ENCODE measurements at places on chromosomes 16 and 17.

- no peak for DNase-seq
These were observed 9.8 kb downstream of the SARM1 start for GRCh38 chr17:28381141-28381825.

DNA sequence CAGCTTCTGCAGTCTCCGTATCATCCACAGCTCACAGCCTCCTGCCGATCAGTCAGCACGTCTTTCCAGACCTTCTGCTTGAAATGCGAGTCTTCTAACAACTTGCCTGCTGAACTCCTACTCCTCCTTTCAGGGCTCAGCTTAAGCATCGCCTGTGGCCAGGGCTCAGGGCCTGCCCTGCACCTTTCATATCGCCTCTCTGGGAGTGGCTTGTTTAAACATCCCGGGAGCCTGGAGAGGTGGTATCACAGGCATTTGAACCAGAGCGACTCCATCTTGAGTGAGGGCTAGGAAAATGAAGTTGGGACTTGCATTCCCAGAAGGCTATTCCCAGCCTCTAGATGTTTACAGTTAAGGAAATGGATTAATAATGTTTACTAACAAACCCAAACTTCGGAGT is 13.9 kb upstream of the CYB561 start:
- DNase-seq = no peak

DNA sequence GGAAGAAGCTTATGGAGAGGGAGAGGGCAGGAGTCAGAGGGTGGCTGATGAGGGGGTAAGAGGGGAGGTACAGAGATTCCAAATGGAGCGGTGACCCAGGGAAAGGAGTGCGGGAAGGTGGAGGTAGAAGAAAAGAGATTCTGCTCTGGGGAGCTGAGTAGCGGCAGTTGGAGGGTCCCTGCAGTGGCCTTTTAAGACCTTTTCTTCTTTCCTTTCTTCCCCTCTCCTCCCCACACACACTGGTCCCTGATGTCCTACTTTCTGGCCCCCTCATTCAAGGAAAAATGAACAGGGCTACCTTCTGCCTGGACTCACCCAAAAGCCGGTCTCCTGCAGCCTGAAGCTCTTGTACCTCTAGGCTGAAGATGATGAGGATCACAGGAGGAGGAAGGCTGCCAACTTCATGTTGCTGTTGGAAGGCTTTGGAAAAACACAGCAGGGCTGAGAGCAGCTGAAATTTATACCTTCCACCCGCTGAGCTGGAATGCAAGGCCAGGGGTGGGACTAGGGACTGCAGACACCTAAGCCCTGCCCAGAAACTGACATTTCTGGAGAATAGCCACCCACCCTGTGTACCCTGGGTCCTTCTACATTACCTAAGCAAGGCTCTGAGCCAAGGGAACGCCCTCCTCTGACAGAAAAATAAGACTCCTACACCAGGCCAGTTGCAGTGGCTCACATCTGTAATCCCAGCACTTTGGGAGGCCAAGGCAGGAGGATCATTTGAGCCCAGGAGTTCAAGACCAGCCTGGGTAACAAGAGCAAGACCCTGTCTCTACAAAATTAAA is 9.4 kb upstream of the HEATR6 start:
- DNase-seq = peak; percentile 36

GRCh38 chr16:86848821-86849220 is 270.5 kb downstream of the FOXL1 start:
- DNase-seq = no peak

- no peak for DNase-seq
These were observed 32.7 kb upstream of the CRHR1 start for GRCh38 chr17:45751466-45751865.

GRCh38 chr16:52252680-52253079 is 294.3 kb downstream of the TOX3 start:
- no peak for DNase-seq

- DNase-seq = no peak
These were observed 26.0 kb downstream of the CD300LF start for GRCh38 chr17:74686761-74687160.

GRCh38 chr17:68061512-68062313 is 26.2 kb downstream of the KPNA2 start:
- no peak for DNase-seq

DNA sequence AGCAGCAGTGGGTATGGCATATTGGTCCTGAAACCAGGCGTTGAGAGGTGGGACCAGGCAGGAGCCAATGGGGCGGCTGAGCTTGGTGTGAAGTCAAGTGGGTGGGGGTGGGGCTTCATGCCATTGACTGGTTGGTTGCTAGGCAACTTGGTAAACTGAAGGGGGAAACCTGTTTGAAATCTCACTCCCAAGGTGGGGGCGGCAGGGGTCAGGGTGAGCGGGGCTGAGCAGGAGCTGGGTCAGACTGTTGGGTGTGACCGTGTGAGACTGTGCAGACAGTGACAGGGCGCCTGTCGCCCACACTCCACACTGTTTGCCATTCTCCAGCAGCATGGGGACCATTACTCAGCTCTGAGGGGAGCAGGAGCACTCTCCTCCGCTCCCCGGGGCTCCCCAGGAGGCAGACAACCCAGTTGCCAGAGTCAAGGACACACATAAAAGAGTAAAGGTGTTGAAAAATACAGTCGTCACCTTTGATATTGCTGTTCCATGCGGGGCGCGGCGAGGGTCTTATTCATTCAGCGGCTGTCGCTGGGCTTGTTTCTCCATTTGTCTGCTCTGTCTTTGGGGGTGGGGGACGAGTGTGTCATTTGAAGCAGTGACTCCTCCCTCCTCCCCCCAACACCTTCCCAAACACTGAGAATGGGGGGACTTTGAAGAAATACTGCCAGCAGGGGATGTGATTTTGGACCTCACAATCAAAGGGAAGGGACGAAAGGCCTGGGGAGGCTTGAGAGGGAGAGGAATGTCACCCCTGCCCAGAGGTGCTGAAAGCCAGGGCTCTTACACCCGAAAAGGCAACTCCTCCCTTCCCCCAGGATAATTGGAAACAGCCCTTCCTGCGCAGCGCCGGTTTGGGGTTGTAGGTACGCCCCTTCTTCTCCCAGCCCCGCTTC is 1.2 kb upstream of the EFNB3 start:
- DNase-seq = peak; percentile 34

- peak; percentile 72 for DNase-seq
These were observed 24.4 kb downstream of the SREBF1 start for GRCh38 chr17:17812211-17813054.

- DNase-seq = no peak
These were observed 19.8 kb downstream of the SLC4A1 start for GRCh38 chr17:44247876-44248736.

DNA sequence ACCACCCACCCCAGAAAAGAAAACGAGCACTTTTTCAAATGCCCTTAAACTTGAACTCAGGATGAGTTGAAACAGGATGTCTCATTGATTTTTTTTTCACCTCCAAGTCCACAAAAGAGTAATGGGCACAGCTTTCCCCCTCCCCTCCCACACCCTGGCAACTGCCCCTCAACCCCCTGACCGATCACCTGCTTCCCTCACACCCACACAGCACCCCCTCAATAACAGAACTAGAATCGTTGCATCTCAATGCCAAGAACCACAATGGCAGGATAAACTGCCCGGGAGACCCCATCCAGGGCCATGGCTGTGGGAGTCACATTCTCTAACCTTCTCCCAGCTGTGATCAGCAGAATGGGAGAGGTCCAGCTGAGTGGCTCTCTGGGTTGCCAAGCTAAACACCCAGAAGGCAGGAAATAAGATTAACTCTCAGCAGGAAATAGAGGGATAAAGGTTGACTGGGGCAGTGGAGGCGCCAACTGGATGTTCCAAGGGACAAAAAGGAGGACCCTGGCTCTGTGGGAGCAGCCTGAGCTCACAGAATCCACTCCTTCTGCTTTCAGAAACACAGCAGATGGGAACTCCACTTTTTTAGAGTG is 128.0 kb upstream of the SDK2 start:
- no peak for DNase-seq

- no peak for DNase-seq
These were observed 388.0 kb downstream of the SEC14L1 start for GRCh38 chr17:77528516-77529327.

GRCh38 chr16:3800477-3801270 is 79.8 kb downstream of the CREBBP start:
- DNase-seq = no peak

GRCh38 chr16:17245776-17246175 is 225.0 kb downstream of the XYLT1 start:
- no peak for DNase-seq

GRCh38 chr16:48272837-48273421 is 25.6 kb upstream of the ABCC11 start:
- DNase-seq = no peak

DNA sequence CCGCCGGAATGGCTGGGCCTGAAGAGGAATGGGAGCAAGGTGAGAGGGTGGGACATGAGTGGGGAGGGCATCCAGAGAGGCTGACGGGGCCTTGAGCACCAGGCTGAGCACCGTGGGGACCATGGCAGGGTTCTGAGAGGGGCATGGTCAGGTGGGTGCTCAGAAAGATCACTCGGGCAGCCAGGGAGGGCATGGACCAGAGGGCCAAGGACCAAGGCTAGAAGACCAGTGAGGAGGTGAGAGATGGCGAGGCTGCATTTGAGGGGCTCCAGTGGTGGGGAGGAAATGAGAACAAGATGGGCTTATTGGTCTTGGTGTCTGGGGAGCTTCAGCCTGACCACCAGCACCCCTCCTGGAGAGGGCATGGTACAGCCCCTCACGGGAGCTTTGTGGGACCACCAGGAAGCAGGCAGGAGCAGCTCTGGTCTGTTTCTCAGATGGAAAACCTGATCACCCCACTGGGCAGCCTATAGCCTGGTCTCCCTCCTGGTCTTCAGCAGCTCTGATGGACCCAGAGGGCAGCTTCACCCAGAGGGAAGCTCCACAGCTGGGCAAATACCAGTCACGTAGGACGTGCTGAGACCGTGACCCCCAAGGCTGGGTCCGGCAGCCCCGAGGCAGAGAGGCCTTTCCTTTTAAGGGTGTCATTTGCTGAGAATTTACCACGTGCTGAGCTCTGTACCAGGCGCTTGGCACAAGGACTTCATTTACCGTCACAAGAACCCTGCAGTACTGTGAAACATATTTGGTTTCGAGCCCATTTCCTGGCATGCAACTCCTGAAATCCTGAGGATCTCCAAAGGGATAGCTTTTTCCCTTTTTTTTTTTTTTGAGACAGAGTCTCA is 11.4 kb upstream of the NCBP3 start:
- DNase-seq = no peak

Data from K562 (cell line).